ENCODE measurements at places on chromosomes 12 and 14.

GRCh38 chr12:6965026-6965661 is 5.3 kb downstream of the PHB2 start:
- peak; percentile 91 for DNase-seq

GRCh38 chr12:120620624-120621023 is 19.8 kb upstream of the CABP1 start:
- DNase-seq, result no peak

DNA sequence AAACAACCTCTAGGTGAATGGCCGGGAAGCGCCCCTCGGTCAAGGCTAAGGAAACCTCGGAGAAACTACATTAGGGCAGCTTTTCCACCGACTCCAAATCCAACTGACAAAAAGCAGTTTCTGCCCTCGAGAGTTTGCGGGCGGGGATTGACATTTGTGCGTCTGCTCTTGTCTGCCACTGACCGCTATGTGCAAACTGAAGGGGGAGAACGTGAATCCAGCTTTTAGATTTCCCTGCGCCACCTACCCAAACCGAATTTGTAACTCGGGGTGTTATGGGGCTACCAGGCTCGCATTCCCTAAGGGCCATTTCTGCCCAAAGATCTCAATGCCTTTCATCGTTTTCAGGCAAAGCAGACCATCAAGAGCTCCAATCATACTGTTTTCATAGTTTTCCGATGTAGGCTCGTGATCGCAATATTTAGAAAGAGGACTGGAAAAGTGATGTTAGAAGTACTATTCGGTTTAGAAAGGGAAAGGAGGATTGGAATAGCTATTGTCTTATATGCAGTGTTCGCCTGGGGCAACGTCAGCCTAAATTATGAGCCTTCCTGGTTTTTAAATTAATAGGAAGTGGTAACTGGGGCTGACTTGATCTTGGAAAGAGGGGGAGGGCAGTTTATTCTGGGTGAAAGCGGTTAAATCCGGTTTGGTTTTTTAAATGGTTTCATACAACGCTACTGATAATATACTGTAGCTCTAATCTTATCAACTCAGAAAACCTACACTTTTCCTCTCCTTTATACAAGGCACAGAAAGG is 45.4 kb downstream of the BCAT1 start:
- DNase-seq, result no peak

DNA sequence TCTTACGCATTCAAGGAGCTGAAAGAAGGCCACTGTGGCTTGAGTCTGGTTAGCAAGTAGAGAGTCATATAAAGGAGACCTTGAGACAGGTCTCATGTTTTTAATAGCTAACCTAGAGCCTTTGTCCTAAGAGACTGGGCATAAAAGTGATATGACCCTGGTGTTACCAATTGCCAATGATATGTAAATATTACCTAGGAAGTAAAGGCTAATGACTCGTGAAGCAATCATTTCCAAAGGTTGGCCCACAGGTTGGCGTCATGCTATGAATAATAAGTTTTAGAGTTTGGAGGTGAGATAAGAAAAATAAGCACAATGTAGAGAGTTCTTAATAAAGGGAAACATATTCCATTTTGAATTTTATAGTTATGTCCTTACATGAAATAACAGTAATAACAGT is 116.6 kb upstream of the PLEKHA5 start:
- DNase-seq, result no peak

- no peak for DNase-seq
Measured at GRCh38 chr12:56046027-56046780, 4.5 kb downstream of the RPS26 start.

DNA sequence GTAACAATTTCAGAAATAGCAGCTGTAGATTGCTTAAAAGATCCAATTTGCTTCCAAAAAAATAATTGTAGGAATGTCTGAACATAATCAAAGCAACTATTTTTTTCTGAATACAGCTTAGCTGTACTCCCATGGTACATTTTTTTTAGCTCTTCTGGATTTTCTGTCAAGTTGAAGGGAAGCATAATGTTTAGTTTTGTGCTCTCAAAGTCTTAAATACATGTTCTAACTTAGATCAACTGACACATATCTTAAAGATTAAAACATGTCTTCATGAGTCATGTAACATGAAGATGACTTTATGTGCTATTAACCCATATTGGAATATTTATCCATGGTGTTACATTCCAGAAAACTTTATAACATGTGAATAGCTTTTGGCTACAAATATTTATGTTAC is 255.7 kb downstream of the BTG1 start:
- DNase-seq, result no peak

DNA sequence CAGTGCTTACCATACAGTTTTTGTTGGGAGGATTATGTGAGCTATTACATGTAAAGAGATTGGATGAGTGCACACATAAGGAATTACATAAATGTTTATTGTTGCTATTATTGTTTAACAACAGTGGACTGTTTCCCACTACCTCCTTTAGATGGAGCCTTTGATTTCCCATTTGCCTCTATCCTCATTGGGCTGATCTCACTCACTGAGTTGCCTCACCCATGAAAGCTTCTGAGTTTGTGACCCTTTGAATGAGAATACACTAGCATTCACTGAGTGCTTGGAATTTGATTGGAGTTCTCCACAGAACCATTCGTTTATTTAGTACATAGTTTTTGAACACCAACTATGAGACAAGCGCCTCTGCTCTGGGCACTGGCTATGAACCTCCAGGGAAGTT is 121.0 kb downstream of the HELB start:
- no peak for DNase-seq

GRCh38 chr12:47744005-47744651 is 14.6 kb downstream of the RAPGEF3 start:
- peak; percentile 70 for DNase-seq

DNA sequence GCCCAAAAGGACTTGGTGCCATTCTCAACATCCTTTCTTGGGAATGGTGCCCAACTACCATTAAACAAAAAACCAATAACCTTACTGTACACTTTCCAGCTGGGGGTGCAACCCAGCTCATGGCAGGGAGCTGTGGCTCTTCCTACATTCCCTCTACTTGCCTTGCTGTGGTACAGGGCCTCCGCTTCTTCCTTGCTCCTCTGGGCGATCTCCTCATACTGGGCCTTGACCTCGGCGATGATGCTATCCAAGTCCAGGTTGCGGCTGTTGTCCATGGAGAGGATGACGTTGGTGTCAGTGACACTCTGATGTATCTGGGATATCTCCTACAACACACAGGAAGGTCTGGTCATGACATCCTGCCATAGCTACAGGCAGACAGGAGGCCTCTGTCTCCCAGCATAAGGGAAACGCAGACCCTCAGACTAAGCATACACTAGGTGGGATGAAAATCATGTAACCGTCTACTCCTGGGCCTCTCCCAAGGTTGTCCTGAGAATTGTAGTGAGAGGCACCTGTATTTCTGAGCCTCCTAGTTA is 3.9 kb downstream of the KRT2 start:
- no peak for DNase-seq

GRCh38 chr12:54285150-54286041 is 4.9 kb downstream of the HNRNPA1 start:
- DNase-seq, result no peak

DNA sequence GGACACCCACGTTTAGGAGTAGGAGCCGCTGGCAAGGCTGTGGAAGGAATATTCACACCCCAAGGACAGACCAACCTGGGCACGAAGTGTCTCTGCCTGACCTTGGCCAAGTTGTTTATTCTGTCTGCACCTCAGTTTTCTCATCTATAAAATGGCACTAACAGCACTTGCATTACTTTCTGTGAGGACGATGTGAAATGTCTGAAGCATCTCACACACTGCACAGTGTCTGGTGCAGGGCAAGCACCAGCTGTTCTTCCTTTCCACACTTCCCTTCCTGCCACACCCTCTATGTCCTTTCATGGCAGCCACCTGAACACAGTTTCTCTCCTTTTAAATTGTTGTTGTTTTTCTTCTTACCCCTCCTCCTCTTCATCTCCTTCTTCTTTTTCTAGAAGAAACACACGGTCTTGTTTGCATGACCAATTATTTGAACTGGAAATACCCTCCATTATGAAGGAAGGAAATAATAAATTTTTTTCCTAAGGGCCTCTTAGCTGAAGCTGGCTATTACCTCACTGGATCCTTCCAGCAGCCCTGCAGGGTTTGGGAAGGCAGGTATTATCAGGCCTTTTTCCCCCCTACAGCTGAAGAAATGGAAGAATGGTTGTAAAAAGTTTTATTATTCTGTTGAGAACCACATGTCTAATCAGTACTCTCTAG is 42.9 kb upstream of the ATP23 start:
- peak; percentile 19 for DNase-seq

Data from CD4-positive, alpha-beta T cell treated with Interleukin-6 at 100 ng/mL for 8 hours (primary cell).